Activated CD4-positive, alpha-beta memory T cell treated with anti-CD3 and anti-CD28 coated beads for 36 hours (primary cell): ENCODE measurements at places on chromosomes 12 and 14. TPM values are rescaled to one million over a fixed set of nuclear protein-coding genes. Genes with fewer than 3 reads are reported as not detected.

GRCh38 chr14:56119201-56119981 is 1.2 kb downstream of the PELI2 start:
- peak; percentile 51 for DNase-seq
- peak overlapping the region; percentile 34 for H3K27ac ChIP-seq
- H3K36me3 ChIP-seq = no peaks in the 10 kb centered on the region

DNA sequence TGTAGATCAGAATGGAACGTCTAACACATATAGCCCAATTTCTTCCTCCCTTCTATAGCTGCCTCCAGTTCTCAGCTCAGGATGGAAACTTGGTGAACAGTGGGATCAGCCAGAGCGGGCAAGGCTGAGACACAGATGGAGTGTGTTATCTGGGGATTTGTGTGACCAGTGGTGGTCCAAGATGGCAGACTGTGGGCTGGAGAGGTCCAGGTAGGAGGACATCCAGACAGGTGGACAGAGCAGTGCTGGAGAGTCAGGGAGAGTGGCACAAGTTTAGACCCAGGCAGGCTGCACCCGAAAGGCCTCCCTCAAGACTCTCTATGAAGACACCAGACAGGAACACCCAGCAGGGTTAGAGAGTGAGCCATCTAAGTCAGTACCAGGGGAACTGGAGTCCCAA is 116.1 kb upstream of the CPSF6 start:
- H3K27ac ChIP-seq = no peak overlapping the region
- DNase-seq = no peak
- H3K27me3 ChIP-seq = no peaks in the 10 kb centered on the region
- H3K4me1 ChIP-seq = no peaks in the 10 kb centered on the region
- no peaks in the 10 kb centered on the region for H3K36me3 ChIP-seq

GRCh38 chr12:105064564-105065178 is 19.6 kb downstream of the ALDH1L2 start:
- no peaks in the 10 kb centered on the region for H3K4me1 ChIP-seq
- peaks cover 2% of the 10 kb centered on the region for H3K27me3 ChIP-seq
- DNase-seq = no peak
- no peak overlapping the region for H3K4me3 ChIP-seq

- no peak overlapping the region for H3K4me3 ChIP-seq
- DNase-seq = no peak
- peaks cover 58% of the 10 kb centered on the region for H3K27me3 ChIP-seq
- H3K36me3 ChIP-seq = peaks cover 3% of the 10 kb centered on the region
- H3K27ac ChIP-seq = no peak overlapping the region
- H3K4me1 ChIP-seq = peaks cover 10% of the 10 kb centered on the region
Measured at GRCh38 chr14:85533861-85534291, 3.9 kb downstream of the FLRT2 start.

GRCh38 chr14:51691176-51691575 is 39.5 kb downstream of the FRMD6 start:
- DNase-seq = no peak
- no peaks in the 10 kb centered on the region for H3K4me1 ChIP-seq
- H3K27ac ChIP-seq = no peak overlapping the region
- no peaks in the 10 kb centered on the region for H3K36me3 ChIP-seq
- H3K27me3 ChIP-seq = peaks cover 1% of the 10 kb centered on the region

Gene RPGRIP1
- 0.07 TPM for total RNA-seq

Gene TSHR
- total RNA-seq = not detected
